ENCODE measurements at places on chromosomes 7 and 10.

GRCh38 chr10:6025683-6026255, 36.4 kb downstream of the IL2RA start:
- no peak for DNase-seq

DNA sequence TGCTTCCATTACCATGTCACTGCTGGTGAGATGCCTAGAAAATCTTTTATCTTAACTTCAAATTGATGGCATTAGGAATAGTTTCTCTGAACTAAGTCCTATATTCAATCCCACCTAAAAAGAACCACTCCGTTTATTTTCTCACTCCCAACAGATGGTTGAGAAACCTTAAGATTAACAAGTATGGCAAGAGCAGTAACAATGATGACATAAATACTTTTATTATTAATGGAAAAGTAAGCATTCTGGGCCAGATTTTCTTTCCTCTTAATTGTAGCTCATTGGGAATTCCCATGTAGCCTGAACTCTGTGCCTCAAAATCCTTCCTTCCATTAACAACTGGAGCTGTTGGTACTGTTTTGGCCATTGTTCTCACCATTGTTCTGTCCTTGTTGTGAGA, 21.1 kb upstream of the FAM13C start:
- DNase-seq = no peak

- no peak for DNase-seq
These were observed 8.0 kb downstream of the CDHR1 start for GRCh38 chr10:84202349-84202748.

- DNase-seq = no peak
These were observed 63.4 kb downstream of the VTI1A start for GRCh38 chr10:112510384-112510783.

GRCh38 chr7:12222889-12223579, 11.9 kb downstream of the TMEM106B start:
- DNase-seq = peak; percentile 57

- DNase-seq = peak; percentile 94
These were observed 149.5 kb downstream of the ARID5B start for GRCh38 chr10:62050893-62051433.

DNA sequence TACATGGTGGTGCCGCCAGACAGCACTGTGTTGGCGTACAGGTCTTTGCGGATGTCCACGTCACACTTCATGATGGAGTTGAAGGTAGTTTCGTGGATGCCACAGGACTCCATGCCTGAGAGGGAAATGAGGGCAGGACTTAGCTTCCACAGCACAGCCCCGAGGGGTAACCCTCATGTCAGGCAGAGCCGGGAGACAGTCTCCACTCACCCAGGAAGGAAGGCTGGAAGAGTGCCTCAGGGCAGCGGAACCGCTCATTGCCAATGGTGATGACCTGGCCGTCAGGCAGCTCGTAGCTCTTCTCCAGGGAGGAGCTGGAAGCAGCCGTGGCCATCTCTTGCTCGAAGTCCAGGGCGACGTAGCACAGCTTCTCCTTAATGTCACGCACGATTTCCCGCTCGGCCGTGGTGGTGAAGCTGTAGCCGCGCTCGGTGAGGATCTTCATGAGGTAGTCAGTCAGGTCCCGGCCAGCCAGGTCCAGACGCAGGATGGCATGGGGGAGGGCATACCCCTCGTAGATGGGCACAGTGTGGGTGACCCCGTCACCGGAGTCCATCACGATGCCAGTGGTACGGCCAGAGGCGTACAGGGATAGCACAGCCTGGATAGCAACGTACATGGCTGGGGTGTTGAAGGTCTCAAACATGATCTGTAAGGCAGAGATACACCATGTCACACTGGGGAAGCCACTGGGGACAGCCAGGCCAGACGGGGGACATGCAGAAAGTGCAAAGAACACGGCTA, 104.6 kb upstream of the TNRC18 start:
- DNase-seq = peak; percentile 76

- DNase-seq = no peak
These were observed 68.4 kb upstream of the ADO start for GRCh38 chr10:62736168-62736546.

DNA sequence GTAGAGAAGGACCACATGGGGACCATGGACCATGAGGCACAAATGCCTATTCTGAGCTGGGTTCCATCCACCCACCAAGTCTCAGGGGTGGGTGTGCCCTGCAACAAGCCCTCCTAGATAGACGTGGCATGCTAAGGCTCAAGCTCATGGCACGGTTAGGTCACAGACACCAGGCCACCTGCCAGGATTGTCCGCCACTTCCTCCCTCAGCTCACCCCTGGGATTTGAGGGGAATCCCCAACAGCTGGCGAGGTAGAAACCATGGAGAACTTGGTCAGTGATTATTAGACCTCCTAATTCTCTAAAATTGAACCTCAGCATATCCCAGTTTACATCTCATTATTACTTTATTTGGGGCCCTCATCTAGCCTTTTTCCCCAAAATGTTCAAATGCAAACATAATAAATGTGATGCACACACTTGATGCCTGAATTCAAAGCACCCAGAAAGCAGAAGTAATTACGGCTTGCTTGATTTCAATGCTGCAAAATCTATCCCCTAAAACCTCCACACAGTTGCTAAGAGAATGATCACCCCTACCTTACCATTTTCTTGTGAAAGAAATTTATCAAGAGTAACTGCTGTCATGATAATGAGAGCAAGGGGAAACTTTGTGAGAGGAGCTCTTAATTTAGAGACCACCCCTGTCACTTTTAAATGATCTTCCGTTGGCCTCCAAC, 366.6 kb upstream of the PFKP start:
- DNase-seq = no peak

DNA sequence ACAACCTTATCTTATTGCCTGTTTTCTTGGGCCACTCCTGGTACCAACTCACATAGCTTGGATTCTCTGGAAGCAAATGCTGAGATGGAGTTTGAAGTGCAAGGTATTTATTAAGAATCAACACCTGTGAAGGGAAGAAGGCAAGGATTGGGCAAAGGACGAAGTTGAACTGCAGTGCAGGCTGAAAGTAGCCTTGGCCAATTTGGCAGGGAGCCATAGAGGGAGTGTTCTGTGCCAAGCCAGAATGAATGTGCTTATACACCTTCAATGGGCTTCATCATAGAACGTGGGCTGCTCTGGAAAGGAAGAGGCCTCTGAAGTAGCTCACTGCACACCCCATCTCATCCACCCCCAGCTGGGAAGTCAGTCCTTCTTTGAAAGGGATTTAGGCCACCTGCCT, 79.8 kb upstream of the IFRD1 start:
- DNase-seq = no peak

- no peak for DNase-seq
These were observed 494.3 kb downstream of the AUTS2 start for GRCh38 chr7:70092314-70093204.

DNA sequence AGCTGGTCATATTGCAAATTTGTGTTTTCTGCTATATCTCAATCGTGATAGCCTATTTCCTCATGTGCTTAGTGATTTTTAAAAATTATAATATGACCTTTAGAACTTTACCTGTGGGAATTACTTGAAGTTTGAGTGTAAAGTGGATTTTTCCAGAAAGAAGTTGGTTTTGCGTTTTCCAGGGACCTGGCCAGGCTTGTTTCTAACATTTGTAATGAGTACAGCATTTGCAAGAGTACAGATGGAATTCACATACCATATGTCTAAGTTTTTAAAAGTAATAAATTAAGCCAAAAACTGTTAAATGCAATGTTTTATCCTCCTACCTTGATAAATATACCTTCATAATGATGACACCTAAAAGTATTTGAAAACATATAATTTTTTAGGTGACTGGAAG, 443.2 kb downstream of the REEP3 start:
- DNase-seq = no peak

DNA sequence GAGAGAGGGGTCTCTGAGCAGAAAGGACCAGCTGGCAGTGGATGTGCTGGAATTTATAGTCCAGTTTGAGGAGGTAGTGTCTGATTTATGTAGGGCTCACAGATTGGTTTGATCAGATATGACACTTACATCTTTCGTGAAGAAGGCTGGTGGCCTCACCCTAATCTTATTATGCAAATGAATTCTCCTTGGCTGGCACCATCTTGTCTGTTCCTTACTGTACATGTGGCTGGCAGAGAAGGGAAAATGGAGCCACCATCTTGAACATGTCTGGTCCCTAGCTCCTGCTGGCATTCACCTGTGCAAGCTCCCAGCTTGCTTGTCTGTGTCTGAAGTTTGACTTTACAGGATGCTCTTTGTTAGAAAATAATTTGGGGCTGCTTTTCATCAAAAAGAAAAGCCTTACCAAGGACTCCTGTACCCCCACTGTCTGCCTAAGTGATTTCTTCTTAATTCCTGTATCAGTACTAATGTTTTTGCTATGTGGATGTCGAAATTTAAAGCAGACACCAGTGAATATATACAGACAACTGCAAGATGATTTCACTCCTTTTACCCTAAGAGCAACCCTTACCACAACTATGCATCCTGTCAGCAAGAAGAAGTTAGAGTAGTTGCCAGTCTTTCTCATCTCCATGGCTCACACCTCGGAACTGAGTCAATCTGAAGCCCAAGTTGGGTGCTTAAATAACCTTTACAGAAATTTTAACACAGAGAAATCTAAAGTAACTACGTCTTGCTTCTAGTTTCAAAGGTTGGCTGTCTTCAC, 322.0 kb upstream of the SEMA3D start:
- DNase-seq = no peak

- no peak for DNase-seq
These were observed 151.3 kb upstream of the FZD1 start for GRCh38 chr7:91112902-91113341.

DNA sequence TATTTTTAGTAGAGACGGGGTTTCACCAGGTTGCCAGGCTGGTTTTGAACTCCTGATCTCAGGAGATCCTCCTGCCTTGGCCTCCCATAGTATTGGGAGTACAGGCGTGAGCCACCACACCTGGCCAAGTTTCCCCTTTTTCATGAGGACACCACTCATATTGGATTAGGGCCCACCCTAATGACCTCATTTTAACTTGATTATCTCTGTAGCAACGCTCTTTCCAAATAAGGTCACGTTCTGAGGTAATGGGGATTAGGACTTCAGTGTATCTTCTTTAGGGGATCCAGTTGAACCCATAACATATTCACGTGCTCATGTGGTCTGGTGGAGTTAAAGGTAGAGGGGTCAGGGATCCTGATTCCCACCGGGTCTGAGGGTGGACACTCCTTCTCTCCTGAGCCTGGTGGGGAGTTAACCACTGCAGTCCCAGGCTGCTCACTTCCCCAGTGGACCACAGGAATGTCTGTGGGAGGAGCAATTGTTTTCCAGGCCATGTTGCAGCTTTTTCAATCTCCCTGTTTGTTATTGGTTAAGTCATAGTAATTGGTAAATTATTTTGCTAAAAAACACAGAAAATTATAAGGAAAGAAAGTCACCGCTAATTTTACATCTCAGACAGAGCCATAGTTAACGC, 130.5 kb downstream of the GRK5 start:
- no peak for DNase-seq

DNA sequence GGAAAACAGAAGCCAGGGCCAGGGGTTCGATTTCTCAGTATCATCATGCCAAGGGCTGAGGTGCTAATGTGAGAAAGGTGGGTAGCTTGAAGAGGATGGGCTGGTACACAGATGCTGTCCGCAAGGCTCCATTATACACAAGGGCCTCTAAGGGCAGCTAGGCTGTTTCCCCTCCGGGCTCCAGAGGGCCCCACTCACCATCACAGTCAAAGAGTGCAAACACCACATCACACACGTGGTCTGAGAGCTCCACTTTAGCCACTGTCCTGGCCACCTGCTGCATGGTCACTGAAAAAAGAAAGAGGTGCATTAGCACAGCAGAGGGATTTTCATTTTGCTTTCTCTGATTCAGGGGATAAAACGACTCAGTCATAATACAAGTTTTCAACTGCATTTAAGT, 20.9 kb upstream of the DNAJB12 start:
- DNase-seq = no peak
